CD4-positive, alpha-beta T cell treated with Interleukin-4 for 1 hour (primary cell): ENCODE measurements at places on chromosomes 7 and 10.
A peak's percentile ranks its signal among the peaks of the same experiment; 100 is the strongest.

- DNase-seq: no peak
Measured at GRCh38 chr7:106944035-106944665, 79.1 kb downstream of the PIK3CG start.

- peak; percentile 25 for DNase-seq
Measured at GRCh38 chr7:142788303-142789289, 17.8 kb downstream of the PRSS2 start.

GRCh38 chr7:12322284-12322902 is 81.3 kb downstream of the VWDE start:
- DNase-seq: peak; percentile 54

DNA sequence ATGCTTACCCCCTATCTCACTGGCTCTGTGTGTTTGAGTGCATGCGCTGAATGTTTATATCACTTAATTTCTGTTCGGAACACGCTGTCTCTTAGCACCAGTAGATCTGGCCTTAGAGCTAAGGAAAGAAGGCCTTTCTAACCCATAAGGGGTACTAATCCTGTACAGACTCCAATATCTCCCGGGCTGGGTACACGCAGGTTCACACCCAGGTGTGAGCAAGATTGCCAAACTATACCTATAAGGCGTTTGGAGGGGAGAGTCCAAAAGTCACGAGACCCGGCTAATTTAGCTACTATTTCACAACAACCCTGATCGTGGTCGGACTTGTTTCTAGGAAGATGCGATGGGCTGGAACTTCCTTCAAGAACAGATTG is 727 bp upstream of the PDSS1 start:
- DNase-seq: no peak

DNA sequence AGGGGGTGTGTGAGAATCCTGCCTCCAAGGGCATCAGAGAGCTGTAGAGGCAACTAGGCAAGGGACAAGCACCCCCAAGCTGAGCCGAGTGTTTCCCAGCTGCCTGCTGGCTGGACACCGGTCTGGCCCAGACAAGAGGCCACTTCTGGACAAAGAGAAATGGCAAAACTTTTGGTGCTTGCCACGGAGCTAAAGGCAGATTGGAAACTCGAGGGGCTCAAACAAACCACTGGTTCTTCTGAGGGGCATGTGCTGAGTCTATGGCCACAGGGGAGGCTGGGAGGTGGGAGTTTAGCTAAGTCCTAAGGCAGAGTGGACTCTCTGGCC is 66.5 kb upstream of the INPP5A start:
- DNase-seq: no peak

DNA sequence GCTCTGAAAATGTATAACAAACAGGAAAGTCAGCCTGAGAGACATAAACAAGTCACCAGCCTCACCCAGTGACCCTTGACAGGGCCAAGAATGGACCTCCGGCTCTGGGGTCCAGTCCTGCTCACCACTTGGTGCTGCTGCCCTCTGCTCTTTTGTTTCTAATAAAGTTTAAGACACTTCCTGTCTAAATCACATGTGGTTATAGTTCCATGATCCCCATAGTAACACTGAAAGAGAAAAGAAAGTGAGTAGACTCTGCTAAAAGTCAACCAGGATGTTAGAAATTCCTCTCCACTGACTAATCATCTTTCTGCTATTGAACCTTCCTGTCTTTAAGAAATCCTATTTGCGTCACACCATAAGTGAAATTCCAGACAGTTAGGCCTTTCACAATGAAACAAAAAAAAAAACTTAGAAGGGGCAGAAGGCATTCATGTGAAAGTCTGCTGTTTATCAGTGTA is 179.2 kb upstream of the BET1 start:
- no peak for DNase-seq

GRCh38 chr10:107689323-107689722 is 524.8 kb upstream of the SORCS1 start:
- no peak for DNase-seq
